ENCODE measurements at places on chromosomes 12 and 14. TPM values are rescaled to one million over a fixed set of nuclear protein-coding genes. Genes with fewer than 3 reads are reported as not detected.

The OTOGL gene
- total RNA-seq, result under 0.01 TPM

The RNF41 gene
- 205 TPM for total RNA-seq

The BCL11B gene
- total RNA-seq, result under 0.01 TPM

The SLC2A14 gene
- total RNA-seq, result 1.9 TPM

The ESR2 gene
- total RNA-seq, result 2.2 TPM

DNA sequence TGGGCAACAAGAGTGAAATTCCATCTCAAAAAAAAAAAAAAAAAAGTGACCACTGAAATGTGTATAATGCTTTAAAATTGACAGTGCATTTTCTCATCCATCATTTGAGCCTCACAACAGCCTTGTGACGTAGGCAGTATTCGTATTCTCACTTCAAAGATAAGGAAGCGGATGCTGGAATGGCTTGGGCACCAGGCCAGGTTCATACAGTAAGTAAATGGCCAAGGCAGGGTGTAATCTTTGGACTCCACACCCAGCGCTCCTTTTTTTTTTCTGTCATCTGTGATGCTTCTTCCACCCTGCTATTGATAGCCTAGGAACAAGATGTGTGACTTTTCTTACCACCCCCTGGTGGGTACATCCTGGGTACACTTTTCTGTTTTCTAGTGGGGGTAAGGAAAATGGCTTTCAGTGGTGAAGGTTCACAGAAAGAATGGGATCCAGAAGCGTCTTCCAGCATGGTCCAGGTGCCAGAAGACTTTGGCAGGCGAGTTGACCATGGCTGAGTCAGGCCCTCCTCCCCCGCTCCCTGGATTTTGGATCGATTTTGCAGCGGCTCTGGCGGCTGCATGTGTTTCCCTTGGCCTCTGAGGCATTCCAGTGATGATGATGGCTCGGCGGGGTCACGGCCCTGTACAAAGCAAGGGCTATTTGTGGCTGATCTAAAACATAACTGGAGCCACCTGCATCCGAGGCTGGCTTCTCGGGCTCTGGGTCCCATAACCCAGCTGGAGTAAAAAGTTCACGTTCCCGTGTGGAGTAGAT, 110.6 kb downstream of the CACNA1C start:
- DNase-seq, result no peak

GRCh38 chr12:52534482-52534881, 14.3 kb upstream of the KRT5 start:
- no peak for DNase-seq

GRCh38 chr14:90519262-90519920, 122.6 kb downstream of the CALM1 start:
- no peak for DNase-seq

- peak; percentile 68 for DNase-seq
Measured at GRCh38 chr14:93959239-93960107, 16.9 kb downstream of the ASB2 start.

- no peak for DNase-seq
Measured at GRCh38 chr12:7175493-7175892, 14.0 kb upstream of the PEX5 start.

DNA sequence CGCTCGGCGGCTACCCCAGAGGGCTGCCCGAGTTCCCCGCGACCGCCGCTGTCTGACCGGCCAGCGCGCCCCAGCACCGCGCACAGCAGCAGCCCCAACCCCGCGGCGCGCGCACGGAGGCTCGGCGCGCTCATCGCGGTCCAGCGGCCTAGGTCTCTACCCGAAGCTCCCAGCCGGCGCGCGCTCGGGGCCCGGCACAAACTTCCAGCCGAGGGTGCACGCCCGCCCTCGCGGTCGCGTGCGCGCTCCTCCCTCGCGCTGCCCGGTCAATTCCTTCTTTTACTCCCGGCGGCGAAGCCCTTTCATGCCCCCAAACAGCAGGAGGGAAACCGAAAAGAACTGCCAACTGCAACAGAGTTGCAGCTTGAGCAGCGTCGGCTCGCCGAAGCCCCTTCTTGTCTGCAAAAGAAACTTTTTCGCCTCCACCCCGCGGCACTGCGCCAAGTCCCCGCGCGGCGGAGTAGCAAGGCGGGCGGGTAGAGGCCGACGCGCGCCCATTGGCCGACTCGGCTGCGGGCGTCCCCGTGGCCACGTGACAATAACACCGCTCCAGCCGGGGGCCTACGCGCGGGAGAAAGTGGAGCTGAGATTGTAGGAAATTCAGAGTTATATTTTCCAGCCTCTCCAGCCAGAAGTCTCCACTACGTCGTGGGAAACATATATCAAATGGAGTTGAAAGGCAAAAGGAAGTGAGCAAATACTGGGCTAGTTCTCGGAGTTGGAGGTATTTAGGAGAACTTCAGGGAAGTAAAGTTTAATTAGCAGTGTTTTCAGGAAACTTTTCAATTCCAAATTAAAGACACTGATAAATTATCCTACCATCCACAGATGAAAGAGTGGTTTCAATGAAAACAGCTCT, at the start of gene LRIG3:
TSS of gene LRIG3 (minus strand) at position 403 of the 859 bp plus-strand sequence. CDS start at position 134, 269 bp downstream.
- DNase-seq, result no peak
